ENCODE measurements at places on chromosomes 2 and 18. TPM values are rescaled to one million over a fixed set of nuclear protein-coding genes. Genes with fewer than 3 reads are reported as not detected.

The CLEC4F gene
- total RNA-seq: 0.66 TPM

The EIF4E2 gene
- total RNA-seq: 82.9 TPM

The PER2 gene
- total RNA-seq: 3.8 TPM

The ZBTB7C gene
- total RNA-seq: 10.6 TPM

DNA sequence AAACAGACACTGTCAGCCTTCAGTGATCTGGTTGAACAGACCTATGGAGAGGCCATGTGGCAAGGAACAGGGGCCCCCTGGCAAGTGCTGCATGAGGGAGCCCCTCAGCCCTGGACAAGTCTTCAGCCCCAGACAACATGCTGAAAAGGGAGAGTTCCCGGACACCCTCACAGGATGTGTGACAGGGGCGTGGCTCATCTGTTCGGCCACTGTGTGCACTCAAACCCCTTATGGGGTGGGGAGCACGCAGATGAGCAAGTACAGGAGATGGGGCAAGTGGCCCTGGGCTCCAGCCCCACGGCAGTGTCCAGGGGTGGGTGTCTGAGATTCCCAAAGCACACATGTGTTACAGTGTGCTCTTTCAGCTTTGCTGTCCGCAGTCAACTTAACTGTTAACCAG, 35.4 kb upstream of the MPPE1 start:
- H3K27me3 ChIP-seq: no peaks in the 10 kb centered on the region
- H3K4me3 ChIP-seq: no peak overlapping the region
- H3K36me3 ChIP-seq: no peaks in the 10 kb centered on the region
- H3K27ac ChIP-seq: no peak overlapping the region
- H3K4me1 ChIP-seq: peaks cover 8% of the 10 kb centered on the region
- no peak for DNase-seq

DNA sequence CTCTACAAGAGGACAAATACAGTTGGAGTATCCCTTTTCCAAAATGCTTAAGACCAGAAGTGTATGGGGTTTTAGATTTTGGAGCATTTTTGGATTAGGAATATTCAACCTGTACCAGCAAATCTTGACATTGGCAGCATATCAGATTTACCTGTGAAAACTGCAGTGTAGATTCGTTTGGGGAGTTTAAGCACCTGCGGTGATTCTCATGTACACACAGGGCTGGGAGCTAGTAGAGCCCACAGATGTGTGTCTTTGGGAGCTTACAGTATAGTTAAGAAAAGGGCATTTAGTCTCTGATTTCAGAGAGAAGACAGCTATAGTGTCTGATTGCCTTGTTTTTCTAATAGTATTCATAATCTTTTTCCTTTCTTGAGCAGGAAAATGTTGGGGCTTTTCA, 30.1 kb downstream of the PTCD3 start:
- no peak overlapping the region for H3K27ac ChIP-seq
- DNase-seq: no peak
- no peaks in the 10 kb centered on the region for H3K27me3 ChIP-seq
- H3K36me3 ChIP-seq: no peaks in the 10 kb centered on the region

- H3K36me3 ChIP-seq: no peaks in the 10 kb centered on the region
- H3K4me3 ChIP-seq: no peak overlapping the region
- H3K27me3 ChIP-seq: peaks cover 2% of the 10 kb centered on the region
These were observed 101.9 kb downstream of the CDH20 start for GRCh38 chr18:61435064-61435652.

- H3K4me1 ChIP-seq: peaks cover 26% of the 10 kb centered on the region
- peaks cover 12% of the 10 kb centered on the region for H3K36me3 ChIP-seq
- peaks cover 6% of the 10 kb centered on the region for H3K27me3 ChIP-seq
- DNase-seq: no peak
- no peak overlapping the region for H3K27ac ChIP-seq
- no peak overlapping the region for H3K4me3 ChIP-seq
These were observed 119.5 kb upstream of the PXDN start for GRCh38 chr2:1863861-1864260.

DNA sequence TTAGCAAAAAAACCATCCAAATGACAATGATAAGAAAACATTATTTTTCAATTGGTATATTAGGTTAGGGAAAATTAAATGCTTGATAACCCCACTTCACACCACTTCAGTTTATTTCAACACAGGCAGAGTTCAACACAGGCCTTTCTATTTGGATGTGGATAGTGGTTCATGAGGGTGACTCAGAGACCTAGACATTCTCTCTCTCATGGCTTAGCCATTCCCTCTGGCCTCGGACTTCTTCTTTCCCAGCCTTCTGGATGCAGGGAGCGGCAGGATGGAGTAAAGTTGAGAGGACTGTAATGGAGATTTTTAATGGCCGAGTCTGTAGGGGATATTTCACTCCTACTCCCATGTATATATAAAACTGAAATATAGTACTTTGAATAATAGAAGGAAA, 109.7 kb downstream of the CTNNA2 start:
- H3K4me1 ChIP-seq: no peaks in the 10 kb centered on the region
- H3K27me3 ChIP-seq: no peaks in the 10 kb centered on the region

- no peak overlapping the region for H3K27ac ChIP-seq
- H3K4me3 ChIP-seq: no peak overlapping the region
- H3K27me3 ChIP-seq: no peaks in the 10 kb centered on the region
These were observed 208.3 kb downstream of the ERBB4 start for GRCh38 chr2:212330263-212330662.

- H3K4me1 ChIP-seq: no peaks in the 10 kb centered on the region
- no peak overlapping the region for H3K4me3 ChIP-seq
- H3K27me3 ChIP-seq: no peaks in the 10 kb centered on the region
- no peak for DNase-seq
These were observed 84.3 kb upstream of the GRB14 start for GRCh38 chr2:164705412-164706167.

DNA sequence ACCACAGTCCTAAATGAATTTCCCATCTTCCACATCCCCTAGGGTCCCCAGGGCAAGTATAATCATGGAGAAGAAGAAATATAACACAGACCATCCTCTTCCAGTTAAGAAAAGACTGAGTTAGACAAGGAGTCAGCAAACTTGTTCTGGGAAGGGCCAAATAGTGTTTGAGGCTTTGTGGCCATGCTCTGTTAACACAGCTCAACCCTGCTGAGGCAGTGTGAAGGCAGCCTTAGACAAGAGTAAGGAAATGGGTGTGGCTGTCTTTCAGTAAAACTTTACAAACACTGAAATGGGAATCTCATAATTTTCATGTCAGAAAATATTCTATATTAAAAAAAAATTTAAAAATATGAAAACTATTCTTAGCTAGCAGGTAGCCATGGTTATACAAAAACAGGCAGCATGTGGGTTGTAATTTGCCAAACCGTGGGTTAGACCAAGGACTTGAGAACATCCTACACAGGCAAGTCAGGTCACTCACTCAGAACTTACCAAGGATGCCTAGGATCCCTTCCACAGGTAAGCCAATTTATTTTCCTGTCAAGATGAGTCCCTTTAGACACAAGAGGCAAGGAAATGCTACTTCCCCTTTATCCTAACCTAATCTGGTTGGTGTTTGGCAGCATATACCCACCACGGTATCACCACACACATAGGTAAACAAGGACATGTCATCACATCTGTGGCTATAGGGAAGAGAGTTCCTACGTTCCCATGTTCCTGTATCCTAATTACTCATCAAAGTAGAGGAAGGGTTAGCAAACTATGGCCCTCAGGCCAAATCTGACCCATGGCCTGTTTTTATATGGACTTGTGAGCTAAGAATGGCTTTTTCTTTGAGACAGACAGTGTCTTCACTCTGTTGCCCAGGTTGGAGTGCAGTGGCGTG, 31.9 kb downstream of the C2orf74 start:
- H3K36me3 ChIP-seq: no peaks in the 10 kb centered on the region
- no peaks in the 10 kb centered on the region for H3K4me1 ChIP-seq
- H3K4me3 ChIP-seq: no peak overlapping the region
- no peak overlapping the region for H3K27ac ChIP-seq

GRCh38 chr2:96618596-96619283, 19.4 kb downstream of the KANSL3 start:
- H3K4me3 ChIP-seq: no peak overlapping the region
- peaks cover 3% of the 10 kb centered on the region for H3K27me3 ChIP-seq
- no peak overlapping the region for H3K27ac ChIP-seq

All from glutamatergic neuron (in vitro differentiated cells).